Stimulated activated CD8-positive, alpha-beta memory T cell treated with anti-CD3 and anti-CD28 coated beads, Interleukin-7, amount 100 ng/mL, for 1 hour (primary cell): ENCODE measurements at places on chromosomes 11 and 22.

DNA sequence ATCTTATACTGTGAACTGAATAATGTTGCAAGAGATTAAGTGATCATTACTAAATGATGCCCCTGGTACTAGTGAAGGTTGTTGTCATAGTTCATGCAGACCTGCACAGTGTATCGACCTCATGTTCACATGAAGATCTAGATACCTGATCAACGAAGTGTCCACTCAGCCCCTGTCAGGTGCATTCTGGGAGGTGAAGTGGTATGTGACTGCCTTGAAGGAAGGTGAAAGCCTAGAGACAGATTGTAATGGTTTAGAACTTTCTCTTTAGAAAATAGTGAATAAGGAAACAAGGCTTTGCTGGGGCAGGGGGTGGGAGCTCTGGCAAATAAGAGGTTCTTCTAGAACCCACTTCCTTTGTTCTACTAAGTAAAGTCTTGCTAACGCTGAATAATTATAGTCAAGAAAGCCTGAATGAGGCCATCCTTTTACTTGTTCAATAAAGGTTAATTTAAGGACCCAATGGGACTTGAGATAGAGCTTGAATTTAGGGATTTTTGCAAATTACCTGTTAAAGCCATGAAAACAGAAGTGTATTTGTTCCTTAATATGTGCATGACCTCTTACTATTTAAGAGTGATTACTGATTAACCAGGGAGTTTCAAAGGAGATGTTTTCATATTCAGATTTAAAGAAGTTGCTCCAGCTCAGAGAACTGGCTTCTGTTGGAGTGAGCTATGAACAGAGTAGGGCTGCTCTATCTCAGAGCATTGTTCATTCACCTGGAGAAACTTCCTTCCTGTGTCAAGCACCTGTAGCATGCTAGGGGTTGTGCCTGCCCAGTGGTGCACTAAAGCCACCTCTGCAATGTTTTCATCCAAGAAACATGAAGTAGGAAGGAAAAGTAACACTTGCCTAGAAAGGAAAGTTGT, 45.3 kb downstream of the C22orf31 start:
- DNase-seq: no peak

DNA sequence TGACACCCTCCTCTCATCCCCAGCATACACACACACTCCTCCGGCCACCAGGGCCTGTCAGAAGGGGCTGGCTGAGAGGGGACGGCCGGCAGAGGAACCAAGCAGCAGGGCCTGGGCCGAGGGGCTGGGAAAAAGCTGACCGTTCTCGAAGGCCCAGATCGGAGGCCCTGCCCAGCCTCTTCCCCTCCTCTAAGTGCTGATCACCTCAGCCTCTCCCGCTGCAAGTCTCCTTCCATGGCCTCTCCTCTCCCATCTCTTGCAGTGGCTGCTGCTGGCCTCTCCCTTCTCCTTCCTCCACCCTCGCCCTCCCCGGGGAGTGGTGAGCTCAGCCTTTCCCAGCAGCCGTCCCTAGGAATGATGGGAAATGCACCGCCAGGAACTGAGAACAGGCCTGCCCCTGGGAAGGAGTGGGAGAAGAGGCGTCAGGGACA, 39.6 kb downstream of the ARRB1 start:
- no peak for DNase-seq

DNA sequence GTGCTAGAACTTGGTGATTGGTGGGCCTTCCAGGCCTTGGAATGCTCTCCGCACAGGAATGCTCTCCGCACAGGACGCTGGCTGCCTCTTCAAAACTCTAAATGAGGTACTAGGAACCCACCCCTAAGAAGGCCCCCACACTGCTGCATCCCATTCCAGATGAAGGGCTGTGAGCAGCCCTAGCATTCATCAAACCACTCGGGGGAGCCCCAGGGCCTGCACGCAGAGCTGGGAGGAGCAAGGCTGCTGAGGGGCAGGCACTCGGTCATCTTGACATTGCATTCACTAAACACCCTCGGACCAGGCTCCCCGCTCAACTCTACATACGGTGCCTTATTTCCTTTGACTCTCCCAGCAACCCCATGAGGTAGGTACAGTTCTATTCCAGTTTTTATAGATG, 49.2 kb upstream of the EMID1 start:
- no peak for DNase-seq

- DNase-seq: no peak
Observed at GRCh38 chr11:78370406-78371172, 47.0 kb downstream of the GAB2 start.

GRCh38 chr11:130872102-130872501, 44.2 kb downstream of the SNX19 start:
- no peak for DNase-seq

DNA sequence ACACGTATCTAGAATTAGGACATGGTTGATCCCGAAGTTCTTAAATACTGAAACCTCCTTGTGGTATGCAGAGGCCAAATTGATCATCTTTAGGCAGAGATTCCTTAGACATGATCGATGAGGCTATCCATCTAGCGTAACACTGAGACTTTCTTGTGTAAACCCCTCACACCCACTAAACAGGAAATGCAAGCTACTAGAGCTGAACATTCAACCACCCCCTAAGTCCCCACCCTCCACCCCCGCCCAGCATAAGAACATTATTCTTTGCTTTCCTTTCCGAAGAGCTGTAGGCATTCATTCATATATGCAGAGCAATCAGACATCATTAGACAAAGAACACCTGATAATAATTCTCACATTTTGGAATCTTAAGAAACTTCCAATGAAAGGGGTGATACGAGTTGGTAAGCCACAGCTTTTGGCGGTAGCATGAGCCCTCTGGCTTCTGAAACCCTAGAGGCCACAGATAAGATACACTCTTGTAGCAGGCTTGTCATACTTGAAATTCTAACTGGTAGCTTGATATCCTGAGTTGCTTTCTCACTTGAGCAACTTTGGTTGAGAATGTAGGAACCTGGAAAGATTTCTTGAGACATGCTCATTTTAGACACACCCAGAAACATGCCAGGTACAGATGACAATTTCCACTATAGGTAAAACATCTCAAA, 42.2 kb downstream of the FLI1 start:
- no peak for DNase-seq

GRCh38 chr22:26893173-26894110, 236.1 kb downstream of the MIAT start:
- no peak for DNase-seq

GRCh38 chr11:75341612-75342011, 9.8 kb downstream of the ARRB1 start:
- DNase-seq: no peak

DNA sequence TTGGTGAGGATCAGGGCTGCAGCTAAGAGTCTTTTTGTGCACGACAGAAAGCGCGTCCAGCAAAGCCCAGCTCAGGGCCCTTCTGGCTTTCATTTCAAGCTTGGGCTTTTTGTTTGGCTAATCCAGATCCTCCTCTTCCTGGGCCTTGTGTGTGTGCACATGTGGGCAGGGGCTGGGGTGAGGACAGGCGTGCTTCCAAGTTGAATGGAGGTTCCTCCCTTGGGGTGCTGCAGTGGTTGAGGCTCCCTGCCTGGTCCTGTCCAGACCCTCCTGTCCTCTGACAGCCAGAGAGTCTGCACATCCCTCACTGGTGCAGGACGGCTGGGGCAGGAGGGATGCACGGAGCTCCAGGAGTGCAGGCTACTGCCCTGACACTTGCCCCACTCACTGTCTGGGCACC, 62.0 kb upstream of the NECTIN1 start:
- no peak for DNase-seq

GRCh38 chr11:128179039-128179438, 408.3 kb downstream of the ETS1 start:
- DNase-seq: no peak

GRCh38 chr22:24751518-24751917, 23.0 kb downstream of the PIWIL3 start:
- no peak for DNase-seq

DNA sequence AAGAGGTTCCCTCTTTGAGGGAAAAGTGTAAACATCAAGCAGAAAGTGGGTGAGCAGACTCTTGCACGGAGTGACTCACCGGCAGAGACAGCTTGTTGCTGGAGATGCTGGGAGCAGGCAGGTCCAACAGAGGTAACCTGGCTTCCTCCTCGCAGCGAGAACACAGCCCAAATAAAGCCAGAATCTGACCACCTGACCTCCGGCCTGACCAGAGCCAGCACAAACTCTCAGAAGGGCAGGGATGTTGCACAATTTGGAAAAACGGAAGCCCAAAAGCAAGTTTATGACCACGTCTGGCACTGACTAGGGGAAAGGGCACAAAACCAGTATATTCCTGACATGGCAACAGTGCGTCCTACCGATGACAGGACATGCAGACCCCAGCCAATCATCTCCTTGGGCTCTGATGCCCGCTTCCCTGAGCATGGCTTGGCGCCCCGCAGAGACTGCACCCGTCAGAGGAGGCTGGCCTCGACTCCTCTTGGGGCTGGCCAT, 5.4 kb downstream of the SMCO4 start:
- DNase-seq: no peak

GRCh38 chr11:22742157-22742613, 75.8 kb downstream of the GAS2 start:
- no peak for DNase-seq

DNA sequence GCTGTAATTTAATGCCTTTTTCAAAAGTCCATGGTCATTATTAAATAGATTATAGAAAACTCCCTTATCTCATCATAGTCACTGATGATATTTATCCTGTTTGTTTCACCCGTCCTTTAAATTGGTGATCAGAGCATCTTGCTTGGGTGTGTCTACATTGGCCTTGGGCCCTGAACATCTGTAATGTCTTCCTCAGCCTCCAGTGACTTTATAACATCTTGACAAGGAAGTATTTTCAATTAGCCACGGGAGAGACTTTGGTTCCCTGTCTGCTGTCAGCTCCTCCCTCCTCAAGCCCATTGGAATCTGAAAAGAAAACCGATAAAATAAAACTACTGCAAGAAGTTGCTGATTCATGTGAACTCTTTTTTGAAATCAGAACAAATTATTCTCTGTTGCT, 116.9 kb upstream of the TTC12 start:
- DNase-seq: no peak

DNA sequence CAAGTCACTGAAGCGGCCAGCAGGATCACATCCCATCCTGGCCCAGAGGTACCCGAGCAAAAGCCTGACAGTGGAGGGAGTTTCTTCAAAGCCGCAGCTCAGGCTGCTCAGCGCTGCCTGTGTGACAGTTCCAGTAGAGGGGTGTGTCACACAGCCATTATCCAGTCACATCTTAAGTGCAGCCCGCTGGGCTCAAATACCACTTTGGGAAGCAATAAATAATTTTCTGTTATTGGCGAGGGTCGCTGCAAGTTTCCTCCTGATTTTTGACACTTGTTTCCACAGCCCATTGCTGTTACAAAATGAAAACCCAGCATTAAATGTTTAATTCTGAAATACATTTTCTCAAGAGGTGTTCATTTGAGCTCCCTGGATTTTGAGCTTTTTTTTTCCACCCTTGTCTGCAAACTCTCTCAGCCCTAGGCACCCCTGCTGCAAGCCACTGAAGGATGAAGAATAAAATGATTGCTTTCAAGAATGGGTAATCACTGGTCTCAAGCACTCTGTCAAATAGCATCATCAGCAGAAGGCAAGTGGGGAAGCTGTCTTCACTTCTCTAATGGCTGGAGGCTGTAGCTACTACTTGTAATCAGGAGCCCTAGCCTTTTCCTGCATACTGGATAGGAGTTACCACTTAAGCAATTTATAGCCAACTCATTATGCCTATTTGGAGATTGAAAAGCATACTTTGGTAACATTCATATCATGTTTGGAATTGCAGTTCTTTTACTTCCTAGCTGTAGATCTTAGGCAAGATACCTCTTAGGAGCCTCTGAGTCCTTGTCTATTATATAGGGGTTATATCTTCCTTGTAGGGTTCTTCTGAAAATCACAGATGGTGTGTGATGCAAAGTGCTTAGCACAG, 373.7 kb downstream of the METTL15 start:
- no peak for DNase-seq

DNA sequence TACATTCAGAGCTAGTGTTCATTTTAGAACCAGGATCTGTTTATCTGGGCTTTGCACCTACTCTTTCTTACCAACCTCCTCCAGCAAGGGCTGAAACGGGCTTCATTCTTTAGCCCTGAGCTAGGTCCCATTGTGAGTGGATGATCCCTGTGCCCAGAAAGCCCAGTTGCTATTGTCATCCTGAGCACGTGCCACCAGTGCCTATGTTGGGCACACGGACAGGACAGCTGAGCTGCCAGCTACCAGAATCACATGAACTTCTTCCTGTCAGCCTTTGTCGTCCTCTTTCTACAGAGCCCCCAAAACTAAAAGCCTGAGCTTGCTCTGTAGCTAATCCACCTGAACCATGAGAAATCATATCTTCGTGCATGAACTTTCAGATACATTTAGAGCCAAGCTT, 74.4 kb upstream of the NTM start:
- DNase-seq: no peak

- no peak for DNase-seq
Observed at GRCh38 chr11:127950162-127950561, 637.2 kb downstream of the ETS1 start.

DNA sequence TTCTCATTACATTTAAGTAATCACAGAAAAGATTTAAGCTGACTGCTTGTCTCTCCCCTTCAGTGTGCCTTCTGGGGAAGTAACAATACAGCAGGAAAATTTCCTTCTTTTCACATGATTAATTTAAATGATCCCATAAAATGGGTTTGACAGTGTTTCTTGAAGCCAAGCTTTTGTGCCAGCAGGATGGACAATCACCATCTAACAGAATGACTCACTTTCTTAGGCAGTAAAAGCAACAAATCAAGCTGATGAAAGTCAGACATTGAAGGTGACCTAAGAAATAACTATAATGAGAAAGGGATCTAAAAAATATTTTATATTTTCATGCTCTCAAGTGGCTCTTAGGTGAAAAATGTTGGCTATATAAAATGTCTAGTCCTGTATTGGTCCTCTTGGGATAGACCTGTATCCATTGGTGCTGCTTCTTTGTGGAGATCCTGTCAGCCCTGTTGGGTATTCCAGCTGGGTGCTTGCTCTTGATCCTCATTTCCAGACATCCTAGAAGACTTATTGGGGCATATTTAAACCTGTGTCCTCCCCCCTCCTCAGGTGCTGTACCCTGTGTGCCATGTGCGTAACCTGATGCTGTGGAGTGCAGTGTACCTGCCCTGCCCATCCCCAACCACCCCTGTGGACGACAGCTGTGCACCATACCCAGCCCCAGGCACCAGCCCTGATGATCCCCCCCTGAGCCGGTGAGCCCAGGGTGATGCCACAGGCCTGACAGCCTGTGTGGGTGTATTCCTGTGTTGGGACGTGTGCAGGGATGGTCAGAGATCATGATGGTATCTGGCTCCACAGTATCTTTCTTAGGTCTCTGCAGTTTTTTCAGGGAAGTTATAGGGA, 62.7 kb upstream of the HORMAD2 start:
- DNase-seq: no peak

DNA sequence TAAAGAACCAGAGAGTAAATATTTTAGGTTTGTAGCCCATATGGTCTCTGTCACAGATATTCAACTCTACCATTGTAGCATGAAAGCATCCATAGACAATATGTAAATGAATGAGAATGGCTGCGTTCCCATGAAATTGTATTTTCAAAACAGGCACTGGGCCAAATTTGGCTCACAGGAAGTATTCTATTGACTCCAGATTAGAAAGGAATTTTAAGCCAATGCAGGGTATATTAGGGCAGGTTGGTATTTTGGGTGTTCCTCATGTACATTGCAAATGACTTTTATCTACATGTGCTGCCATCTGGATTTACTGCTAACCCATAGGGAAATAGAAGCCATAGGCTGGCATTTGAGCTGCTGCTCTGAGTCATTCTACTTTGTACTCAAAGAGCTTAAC, 35.1 kb upstream of the PDGFD start:
- no peak for DNase-seq

- DNase-seq: no peak
Observed at GRCh38 chr11:95647871-95648270, 141.7 kb downstream of the FAM76B start.

- DNase-seq: no peak
Observed at GRCh38 chr11:95228081-95228749, 2.8 kb downstream of the SESN3 start.
